ENCODE measurements at places on chromosomes 7 and 10. TPM values are rescaled to one million over a fixed set of nuclear protein-coding genes. Genes with fewer than 3 reads are reported as not detected.

DNA sequence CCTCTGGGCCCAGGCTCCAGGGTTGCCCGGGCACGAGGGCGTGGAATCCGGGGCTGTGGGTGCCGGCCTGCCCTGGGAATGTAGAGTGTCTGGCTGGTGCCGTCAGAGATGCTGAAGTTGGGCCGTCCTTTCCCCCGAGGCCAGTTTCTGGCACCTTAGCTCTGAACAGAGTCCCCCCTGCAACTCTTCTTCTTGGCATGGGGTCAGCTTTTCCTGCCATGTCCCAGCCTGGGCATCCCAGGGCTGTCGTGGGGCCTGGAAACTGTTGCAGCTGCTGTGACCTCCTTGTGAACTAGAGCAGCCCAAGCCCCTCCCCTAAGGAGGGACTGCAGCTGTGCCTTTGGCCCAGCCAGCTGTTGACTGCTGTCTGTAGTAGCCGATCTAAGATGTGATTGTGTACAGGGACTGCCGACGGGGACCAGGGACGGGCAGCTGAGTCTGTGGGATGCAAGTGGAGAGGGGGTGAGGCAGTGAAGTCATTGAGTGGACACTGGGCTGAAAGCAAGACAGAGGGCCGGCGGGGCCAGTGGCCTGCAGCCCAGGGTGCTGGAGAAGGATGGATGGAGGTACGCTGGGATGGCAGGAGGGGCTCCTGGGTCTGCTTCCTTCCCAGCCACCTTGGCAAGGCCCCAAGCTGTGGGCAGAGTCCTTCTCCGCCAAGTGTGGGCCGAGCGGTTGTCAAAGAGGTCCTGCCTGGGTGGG, 35.8 kb downstream of the GBX1 start:
- DNase-seq: no peak

DNA sequence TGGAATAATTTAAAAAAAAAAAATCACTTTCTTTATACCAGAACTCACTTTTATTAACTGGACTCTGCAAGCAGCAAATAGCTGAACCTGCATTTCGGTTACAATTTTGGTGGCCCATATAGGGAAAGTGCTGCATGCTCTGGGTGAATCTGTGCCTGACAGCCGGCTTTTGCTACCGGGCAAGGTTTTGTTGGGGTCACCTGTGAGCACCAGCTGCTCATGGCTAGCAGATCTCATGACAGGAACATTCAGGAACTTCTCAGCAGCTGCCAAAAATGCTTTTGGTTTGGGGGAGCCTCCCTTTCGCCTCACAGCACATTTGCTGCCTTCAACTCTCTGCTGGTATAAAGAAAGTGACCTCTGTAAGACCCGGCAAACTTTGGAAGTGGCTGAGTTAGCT, 13.2 kb upstream of the CREB3L2 start:
- no peak for DNase-seq

- DNase-seq: no peak
These were observed 306.6 kb upstream of the ZMIZ1 start for GRCh38 chr10:78762086-78762630.

DNA sequence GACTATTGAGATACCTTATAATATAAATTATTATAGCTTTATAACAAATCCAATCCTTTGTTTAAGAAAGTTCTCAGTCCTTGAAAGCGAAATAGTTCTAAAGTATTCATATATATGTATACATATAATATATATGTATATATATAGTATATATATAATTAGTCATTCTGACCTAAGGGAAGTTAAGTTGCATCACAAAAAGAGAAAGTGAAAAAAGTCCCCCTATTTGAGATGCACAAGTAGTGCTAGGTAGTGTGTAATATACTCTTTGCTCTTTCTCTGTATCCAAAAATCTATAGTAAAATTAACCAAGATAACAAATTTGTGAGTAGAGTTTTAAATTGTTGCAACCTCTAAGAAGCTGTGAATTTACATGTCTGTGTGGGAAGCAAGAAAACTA, 13.3 kb upstream of the IFIT1B start:
- no peak for DNase-seq

DNA sequence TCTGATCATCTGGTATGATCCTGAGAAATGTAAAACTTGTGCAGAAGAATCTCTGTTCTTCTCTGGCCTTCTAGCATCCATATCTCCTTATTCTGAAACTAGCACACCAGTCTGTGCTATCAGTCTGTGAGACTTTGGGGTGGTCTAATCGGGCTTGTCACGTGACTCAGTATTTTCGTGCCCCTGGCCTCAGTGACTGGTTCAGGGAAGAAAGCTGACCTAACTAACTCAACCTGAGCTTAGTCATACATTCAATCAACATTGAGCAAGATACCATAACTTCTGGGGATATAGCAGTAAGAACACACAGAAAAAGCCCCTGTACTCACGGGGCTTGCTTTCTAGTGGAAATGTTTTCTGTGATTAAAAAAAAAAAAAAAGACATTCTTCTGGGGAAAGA, 109.3 kb downstream of the DKK1 start:
- DNase-seq: no peak

FAM131B gene
- 0.98 TPM for total RNA-seq

DNA sequence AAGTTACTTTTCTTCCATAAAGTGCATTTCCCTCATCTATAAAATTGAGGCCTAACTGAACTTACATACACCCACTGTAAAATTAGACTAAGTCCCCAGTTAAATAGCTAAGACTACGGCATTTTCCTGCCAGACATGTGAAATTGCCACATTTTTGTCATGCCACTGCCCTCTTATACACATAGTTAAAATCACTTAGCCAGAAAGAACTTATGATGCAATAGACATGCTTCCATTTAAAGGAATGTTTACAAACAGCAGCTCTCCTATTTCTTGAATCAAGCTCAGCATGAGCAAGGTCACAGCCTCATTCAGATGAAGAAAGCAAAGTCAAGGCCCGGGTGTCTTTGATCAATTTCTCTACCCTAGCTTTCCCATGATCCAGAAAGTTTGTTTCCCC, 175.7 kb downstream of the LRRN3 start:
- DNase-seq: no peak

DNA sequence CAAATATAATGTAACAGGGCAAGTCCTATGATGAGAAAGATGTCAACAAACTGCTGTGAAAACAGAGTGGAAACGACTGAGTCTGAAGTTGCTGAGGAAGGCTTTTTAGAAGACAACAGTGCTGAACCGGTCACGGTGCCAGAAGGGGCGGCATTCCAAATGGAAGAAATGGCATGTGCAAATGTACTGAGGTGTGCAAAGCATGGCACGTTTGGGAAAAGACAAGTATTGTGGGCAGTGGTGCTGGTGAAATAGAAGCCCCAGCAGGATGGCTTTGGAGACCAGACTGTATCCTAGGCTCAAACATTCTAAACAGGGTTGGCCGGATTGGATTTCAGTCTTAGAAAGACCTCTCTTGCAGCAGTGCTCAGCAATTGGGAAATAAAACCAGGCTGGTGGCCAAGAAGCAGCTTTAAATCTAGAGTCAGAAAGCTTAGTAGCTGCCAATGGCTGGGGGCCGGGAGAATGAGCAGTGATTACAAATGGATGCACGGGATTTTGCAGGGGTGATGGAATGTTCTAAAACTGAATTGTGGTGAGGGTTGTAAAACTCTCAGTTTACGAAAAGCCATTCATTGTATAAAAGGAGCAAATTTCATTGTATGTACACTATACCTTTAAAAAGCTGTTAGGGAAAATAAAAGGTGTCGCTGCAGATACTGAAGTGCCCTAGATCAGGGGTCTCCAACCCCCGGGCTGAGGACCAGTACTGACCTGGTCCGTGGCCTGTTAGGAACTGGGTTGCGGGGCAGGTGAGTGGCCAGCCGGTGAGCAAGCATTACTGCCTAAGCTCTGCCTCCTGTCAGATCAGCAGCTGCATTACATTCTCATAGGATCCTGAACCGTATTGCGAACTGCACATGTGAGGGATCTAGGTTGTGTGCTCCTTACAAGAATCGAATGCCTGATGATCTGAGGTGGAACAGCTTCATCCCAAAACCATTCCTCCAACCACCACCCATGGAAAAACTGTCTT, 141.6 kb downstream of the HIBADH start:
- peak; percentile 20 for DNase-seq

- DNase-seq: no peak
These were observed 138.3 kb upstream of the KLF14 start for GRCh38 chr7:130872341-130872740.

GRCh38 chr7:927031-927671, 27.3 kb downstream of the ADAP1 start:
- DNase-seq: peak; percentile 28

CLRN3 gene
- not detected for total RNA-seq

DNA sequence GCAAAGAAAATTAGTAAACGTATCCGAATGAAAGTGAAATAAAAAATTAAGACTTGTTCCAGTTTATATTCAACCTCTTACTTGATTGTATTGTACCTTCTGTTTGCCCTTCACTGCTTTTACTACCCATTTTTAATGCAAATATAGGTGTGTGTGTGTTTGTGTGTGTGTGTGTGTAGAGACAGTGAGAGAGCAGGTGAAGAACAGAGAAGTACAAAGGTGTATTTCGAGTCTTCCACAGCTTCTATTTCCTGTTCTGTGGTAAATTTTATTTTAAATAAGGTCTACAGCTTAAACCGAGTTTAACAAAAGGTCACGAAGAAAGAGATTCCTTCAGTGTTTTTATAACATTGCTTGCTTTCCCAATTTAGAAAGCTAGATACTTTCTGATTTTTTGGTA, 12.7 kb upstream of the SVIL start:
- DNase-seq: no peak

- DNase-seq: peak; percentile 42
These were observed at the start of gene HHEX for GRCh38 chr10:92689663-92690210. Gene HHEX (plus strand): TSS chr10:92689955. CDS start chr10:92689987, 32 bp downstream.

GRCh38 chr10:125187238-125188194, 27.2 kb upstream of the CTBP2 start:
- no peak for DNase-seq

TMEM178B gene
- total RNA-seq: 0.30 TPM

DNA sequence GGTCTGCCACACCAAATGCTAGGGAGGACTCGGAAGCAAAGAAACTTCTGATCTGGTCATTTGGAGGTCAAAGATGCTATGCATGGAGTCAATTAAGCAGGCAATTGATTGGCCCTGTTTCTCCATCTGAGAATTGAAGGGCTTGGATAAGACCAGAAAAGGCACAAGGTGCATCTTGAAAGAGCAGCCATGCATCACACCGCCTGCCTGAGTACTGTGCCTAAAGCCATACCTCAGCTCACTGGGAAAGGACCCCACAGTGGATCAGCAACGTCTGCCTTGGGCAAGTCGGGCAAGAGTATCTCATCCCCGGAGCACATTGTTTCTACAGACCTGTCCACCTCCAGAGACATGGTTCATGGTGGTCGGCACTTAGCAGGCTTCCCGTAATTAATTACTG, 42.4 kb downstream of the DLG5 start:
- DNase-seq: no peak

DNA sequence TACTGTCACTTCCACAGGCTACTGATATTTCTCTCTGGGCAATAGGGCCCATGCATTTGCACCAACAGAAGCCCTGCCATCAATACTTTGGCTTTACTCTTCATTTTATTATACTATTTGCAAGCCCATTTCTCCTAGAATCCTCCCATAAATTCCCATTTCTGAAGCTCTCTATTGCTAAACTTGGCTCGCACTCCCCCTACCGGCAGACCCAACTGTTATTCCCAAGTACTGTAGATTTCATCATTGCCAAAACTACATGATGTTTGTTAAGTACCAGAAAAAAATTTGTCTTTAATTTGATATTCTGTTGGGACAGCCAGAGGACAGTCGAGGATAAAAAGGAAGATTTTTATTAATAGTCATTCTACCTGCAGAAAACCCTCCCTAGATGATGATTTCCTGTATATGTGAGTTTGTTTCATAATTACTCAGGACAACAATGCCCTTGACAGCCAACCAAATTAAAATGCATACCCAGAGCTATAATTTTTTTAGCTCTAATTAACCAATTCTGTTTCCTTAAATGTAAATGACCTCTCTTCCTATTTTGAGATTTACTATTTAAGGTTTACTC, 298.6 kb downstream of the REEP3 start:
- peak; percentile 41 for DNase-seq

XRCC2 gene
- 0.92 TPM for total RNA-seq

GRCh38 chr7:87330316-87330715, 15.1 kb upstream of the CROT start:
- no peak for DNase-seq

DNA sequence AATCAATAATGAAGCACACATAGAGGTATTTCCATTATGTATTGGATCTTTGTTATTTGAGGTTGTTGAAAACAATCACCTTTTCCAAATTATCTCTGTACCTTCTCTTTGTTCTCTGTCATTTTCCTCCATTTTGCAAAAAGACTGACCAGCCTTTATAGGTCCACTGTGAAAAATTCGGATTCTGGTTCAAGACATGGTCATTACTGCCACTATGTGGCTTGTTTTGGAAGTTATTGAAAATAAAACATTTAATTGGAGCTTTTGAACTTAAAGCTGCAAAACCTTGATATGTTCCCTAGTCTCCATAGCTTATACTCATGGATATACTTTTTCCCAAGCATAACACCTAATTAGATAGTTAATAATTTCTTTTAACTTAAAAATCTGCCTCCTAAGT, 1094.4 kb downstream of the NRG3 start:
- no peak for DNase-seq

PRPS1L1 gene
- total RNA-seq: not detected

DNA sequence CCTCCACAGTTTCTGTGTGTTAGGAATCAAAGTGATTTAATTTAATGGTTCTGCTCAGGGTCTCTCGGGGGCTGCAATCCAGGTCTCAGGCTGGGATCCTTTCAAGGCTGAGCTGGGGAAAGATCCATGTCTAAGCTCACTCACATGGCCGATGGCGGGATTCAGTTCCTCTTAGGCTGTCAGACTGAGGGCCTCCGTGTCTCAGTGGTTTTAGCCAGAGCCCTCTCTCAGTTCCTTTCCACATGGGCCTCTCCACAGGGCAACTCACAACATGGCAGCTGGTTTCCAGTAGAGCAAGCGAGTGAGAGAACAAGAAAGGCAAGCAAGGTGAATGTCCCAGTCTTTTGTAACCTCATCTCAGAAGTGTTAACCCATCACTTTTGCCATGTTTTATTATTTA, 26.9 kb downstream of the CAV1 start:
- DNase-seq: no peak

GRCh38 chr10:56991591-56992069, 630.6 kb upstream of the ZWINT start:
- no peak for DNase-seq

DNA sequence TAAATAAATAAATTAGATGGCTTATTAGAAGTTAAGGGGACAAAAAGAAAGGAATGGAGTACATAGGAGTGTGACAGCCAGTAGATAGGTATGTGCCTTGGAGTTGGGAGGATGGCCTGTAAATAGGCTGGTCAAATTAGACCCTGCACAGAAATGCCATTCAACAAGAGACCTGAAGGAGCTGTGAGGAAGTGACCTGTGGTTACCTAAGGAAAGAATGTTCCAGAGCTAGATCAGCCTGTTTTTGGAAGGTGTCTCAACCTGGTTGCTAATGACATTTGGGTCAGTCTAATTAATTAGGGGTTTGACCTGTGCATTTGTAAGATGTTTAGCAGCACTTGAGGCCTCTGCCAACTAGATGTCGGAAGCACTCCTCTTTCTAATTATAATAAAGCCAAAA, 315.3 kb upstream of the PLXDC2 start:
- DNase-seq: no peak

MKX gene
- 7.8 TPM for total RNA-seq

- no peak for DNase-seq
These were observed 37.1 kb upstream of the HIBADH start for GRCh38 chr7:27699751-27700150.

Measured in ovary (tissue), 10 donors.